ENCODE measurements at places on chromosomes 4 and X.

DNA sequence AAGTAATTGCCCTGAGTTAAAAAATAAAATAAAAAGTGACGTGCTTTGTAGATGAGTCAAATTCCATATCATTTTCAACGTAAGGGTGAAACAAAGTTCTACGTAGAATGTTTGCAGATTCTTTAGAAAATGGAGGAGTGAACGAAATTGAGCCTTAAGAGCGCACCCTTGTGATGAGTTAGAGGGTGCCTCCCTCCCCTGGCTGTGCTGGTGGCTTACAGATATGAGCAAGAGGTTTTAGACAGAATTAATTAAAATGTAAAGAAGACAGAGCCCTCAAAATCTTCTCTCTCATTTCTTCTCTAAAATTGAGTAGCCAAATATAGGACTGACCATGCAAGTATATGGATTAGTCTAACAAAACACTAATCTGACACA is 30.2 kb upstream of the LGI2 start:
- DNase-seq, result no peak

GRCh38 chr4:44563496-44563895 is 87.9 kb downstream of the YIPF7 start:
- no peak for DNase-seq

DNA sequence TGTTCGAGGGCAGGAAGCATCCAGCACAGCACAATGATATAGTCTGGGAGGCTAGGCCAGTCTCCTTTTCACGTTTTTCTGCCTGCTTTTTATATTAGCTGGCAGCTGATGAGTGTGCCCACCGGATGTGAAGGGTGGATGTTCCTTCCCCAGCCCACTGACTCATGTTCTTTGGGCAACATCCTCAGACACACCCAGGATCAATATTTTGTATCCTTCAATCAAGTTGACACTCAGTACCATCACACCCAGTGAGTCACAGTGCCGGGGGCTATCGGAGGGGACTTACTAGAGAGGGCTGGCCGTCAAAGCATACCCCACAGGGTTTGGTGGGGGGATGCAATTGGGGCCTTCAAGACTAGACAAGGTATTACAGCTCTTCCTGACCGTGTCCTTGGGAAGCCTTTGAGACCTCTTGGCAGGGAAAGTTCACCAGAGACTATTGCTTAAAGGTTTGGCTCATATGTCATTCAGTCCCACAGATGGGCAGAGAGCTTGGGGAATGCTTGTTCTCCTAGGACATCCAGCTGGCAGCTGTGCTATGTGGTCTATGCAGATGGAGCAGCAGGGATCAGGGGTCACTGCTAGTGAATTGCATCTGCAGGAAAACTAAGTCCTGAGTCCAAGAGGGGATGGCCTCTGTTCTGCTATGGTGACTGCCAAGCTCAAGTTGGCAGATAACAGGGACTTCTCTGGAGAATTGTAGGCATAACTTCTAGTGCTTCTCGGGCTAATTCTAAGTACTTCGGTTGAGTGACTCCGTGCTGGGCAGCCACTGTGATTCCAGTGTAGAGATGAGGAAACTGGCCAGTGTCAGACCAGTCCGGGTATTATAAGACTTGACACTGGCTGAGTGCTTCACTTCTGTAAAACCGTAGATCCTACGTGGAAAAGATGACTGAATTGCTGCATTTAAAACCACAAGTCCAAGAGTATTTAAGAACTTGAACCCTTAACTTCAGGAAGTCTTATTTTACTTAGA is 12.9 kb upstream of the WDR1 start:
- DNase-seq, result no peak

GRCh38 chr4:148443512-148444295 is 1.5 kb upstream of the NR3C2 start:
- no peak for DNase-seq

- no peak for DNase-seq
These were observed 67.3 kb downstream of the ASB9 start for GRCh38 chrX:15202454-15203177.

GRCh38 chr4:81724925-81725329 is 253.2 kb upstream of the RASGEF1B start:
- no peak for DNase-seq

GRCh38 chr4:149897783-149898182 is 82.1 kb upstream of the IQCM start:
- DNase-seq, result no peak

- no peak for DNase-seq
These were observed 1.8 kb downstream of the SUV39H1 start for GRCh38 chrX:48698306-48698705.

DNA sequence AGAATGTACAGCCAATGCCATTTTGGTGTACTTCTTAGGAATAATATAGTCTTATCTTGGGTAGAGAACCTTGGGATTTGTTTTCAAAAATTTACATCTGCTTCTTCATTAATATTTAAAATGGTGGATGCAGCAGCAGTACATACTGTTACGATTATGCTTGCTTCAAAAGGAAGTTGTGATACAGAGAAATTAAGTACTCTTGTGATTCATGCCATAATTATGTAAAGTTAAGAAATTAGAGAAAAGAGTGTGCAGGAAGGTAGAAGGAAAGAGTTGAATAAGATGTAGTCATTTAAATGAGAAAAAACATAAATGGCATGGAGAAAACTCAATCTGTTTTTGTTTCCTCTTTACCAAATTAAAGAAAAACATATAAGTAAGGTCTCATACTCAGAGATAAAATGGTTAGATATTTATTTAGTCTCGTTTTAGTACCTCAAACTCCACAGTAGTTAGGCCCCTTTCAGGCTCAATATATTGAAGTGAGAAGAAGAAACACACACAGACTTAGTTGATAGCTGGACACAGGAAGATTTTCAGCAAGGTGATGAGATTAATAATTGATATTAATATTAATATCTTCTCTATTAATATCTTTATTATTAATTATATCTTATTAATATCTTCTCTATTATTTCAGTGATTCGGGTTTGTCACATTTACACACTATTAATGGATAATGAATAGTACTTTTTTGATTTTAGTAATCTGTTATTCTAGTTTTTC is 70.1 kb upstream of the HPGD start:
- no peak for DNase-seq

DNA sequence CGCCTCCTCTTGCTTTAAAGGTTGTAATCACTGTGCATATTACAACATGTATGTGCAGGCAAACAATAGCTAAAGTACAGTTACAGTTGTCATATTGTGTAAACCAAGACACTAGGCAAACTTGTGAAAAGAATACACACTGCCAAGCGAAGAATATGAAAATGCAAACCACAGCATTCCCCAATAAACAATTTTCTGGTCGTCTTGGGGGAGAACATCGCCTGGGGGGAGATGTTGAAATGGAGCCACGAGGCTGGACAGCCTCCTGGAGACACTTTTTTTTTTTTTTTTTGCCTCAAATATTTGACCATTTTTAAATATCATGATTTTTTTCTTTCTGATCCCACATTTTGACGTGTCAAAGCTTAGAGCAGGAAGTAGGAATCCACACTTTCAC is 51.7 kb upstream of the PDLIM3 start:
- no peak for DNase-seq

GRCh38 chr4:20323991-20324390 is 72.3 kb downstream of the SLIT2 start:
- DNase-seq, result no peak

GRCh38 chr4:87527431-87528220 is 1.6 kb downstream of the SPARCL1 start:
- no peak for DNase-seq

- DNase-seq, result no peak
These were observed 82.6 kb downstream of the CHM start for GRCh38 chrX:85964744-85965143.

DNA sequence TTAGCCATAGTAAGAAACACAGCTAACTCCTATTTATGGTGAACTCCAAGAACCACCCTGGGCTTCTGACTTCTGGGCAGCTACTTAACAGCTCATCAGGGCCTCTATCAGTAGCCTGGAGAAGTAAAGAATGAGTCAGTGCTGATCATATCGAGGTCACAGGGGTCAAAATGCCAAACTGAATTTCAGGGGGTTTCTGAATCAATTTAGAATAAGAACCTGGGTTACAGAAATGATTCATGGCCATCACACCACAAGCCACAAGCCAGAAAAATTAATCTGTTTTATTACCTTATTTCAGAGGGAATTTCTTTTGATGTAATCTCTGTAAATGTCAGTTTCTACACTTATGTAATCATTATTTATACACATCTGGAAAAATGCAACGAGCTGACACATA is 64.4 kb downstream of the CHST7 start:
- DNase-seq, result no peak

Data from thoracic aorta (tissue), 2 donors.